Esophagus squamous epithelium (tissue), 5 donors: ENCODE measurements at places on chromosomes 16 and 17. TPM values are rescaled to one million over a fixed set of nuclear protein-coding genes. Genes with fewer than 3 reads are reported as not detected.

The AXIN2 gene
- 0.83 TPM for total RNA-seq

The DBF4B gene
- total RNA-seq: 1.9 TPM

DNA sequence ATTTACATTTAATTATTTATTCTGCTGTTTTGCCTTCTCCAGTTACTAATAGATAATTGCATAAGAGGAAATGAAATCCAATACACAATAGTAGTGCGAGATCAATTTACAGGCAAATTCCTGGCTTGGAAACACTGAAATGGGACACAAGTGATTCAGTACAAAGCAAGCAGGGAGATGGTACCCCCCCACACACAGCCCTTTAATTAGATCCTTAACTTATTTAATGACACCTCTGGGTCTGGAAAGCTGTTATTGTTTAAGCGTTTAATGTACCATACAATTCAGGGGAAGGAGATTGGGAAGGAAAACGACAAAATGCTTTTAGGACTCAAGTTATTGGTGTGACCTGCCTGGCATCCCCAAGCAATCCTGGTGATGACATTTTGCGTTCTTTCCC is 318.2 kb downstream of the NPIPA8 start:
- no peak overlapping the region for H3K27ac ChIP-seq
- no peaks in the 10 kb centered on the region for H3K27me3 ChIP-seq
- no peak for DNase-seq
- no peaks in the 10 kb centered on the region for H3K4me1 ChIP-seq
- H3K36me3 ChIP-seq: no peaks in the 10 kb centered on the region

The PROCA1 gene
- not detected for total RNA-seq

GRCh38 chr17:29196769-29197515 is 16.7 kb upstream of the MYO18A start:
- no peak for DNase-seq
- H3K4me3 ChIP-seq: no peak overlapping the region
- H3K27me3 ChIP-seq: no peaks in the 10 kb centered on the region
- no peaks in the 10 kb centered on the region for H3K36me3 ChIP-seq
- no peaks in the 10 kb centered on the region for H3K4me1 ChIP-seq

DNA sequence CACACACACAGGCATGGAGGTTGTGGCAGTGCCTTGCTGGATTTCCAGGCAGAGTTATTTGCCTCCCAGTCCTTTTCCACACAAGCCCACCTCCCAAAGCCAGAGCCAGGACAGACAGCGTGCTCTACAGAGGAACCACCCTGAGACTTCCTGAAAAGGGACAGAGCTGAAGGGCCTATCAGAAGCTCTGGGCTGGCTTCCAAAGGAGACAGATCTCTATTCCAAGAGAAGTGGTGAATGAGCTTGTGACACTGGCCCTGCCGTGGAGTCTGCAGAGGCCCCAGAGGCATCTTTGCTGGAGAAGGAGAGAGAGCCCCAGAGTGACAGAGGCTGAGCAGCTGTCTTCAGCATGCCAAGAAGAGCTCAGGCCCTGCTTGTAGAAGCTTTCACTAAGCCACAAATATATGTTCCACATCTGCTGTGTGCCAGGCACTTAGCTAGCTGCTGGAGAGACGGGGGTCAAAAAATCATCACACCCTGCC is 8.3 kb upstream of the LPCAT2 start:
- no peak overlapping the region for H3K4me3 ChIP-seq
- peaks cover 10% of the 10 kb centered on the region for H3K36me3 ChIP-seq
- H3K27ac ChIP-seq: no peak overlapping the region

DNA sequence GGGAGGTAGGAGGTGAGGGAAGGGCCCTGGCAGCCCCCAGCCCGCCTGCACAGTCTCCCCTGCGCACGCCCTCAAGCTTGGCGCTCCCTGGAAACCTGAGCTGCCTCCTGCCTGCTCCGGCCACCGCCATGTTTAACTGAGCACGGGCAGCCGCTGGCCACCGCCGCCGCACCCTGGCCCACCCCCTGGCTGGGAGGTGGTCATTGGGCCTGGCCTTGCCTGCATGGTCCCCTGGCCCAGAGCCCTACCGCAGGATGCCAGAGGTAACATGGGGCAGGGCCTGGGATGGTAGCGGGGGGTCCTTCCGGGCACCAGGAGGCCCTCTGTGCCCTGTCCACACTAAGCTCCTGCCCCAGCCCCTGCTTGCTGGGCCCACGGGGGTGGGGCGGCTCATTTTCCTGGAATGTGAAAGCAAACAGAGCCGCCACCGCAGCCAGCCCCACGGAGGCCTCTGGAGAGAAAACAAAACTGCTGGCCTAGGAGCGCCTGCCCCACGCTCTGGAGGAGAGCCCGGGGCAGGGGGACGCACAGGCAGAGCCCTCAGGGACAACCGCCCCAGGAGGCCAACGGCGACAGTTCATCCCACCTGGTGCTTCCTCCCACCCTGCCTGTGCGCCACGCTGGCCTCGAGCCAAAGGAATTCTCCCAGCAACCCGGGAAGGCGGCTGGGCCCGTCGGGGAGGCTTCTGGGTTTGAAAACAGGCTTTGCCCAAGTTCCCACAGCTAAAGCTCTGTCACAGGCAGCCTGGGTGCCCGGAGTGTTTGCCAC is 8.9 kb downstream of the NHERF2 start:
- H3K36me3 ChIP-seq: no peaks in the 10 kb centered on the region
- DNase-seq: no peak
- peak overlapping the region; percentile 11 for H3K4me3 ChIP-seq

- no peak overlapping the region for H3K27ac ChIP-seq
- no peaks in the 10 kb centered on the region for H3K36me3 ChIP-seq
- no peak overlapping the region for H3K4me3 ChIP-seq
- H3K4me1 ChIP-seq: no peaks in the 10 kb centered on the region
- DNase-seq: no peak
- H3K27me3 ChIP-seq: no peaks in the 10 kb centered on the region
These were observed 351.1 kb downstream of the KCNJ2 start for GRCh38 chr17:70520447-70520846.

The CDRT15L2 gene
- not detected for total RNA-seq

- no peak overlapping the region for H3K4me3 ChIP-seq
- peaks cover 76% of the 10 kb centered on the region for H3K36me3 ChIP-seq
- H3K27me3 ChIP-seq: no peaks in the 10 kb centered on the region
- DNase-seq: no peak
- H3K4me1 ChIP-seq: no peaks in the 10 kb centered on the region
- H3K27ac ChIP-seq: no peak overlapping the region
These were observed 65.8 kb upstream of the CHMP6 start for GRCh38 chr17:80925688-80926335.

DNA sequence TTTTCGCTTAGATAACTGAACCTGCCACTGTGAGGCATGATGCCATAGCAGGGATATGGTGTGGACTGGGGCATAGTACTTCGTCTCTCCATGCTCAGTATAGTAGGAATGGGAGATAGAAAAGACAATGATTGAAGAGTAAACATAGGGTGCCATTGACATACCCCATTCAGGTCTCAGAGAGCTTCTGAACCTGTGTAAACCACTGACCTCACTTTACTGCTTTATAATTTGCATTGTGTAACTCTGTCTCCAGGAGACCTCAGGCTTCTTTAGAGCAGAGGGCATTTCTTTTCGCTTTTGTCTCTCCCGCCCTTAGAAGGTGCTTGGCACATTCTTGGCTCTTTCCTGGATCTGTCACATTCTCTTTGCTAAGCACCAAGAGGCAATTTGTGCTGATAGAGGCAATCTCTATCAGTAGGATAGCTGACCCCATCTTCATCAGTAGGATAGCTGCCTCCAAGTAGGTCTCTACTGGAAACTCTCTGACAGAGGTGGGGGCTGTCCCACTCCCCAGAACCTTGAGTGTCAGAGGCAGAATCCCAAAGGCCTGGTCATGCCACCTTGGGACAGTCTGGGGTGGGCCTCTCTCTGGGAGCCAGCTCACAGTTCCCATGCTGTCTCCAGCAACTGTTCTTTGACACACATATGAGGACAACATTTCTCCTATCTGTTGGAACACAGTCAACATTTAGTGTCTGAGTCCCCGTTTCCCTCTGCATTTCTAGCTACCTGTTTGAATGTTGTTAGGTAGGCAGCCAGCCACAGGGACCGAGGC is 181.9 kb downstream of the UTP18 start:
- H3K4me1 ChIP-seq: no peaks in the 10 kb centered on the region
- H3K27ac ChIP-seq: no peak overlapping the region
- H3K36me3 ChIP-seq: no peaks in the 10 kb centered on the region
- H3K27me3 ChIP-seq: no peaks in the 10 kb centered on the region
- no peak overlapping the region for H3K4me3 ChIP-seq

The PIGQ gene
- total RNA-seq: 24.0 TPM

The KCNJ12 gene
- not detected for total RNA-seq

- DNase-seq: no peak
- no peak overlapping the region for H3K4me3 ChIP-seq
- no peaks in the 10 kb centered on the region for H3K36me3 ChIP-seq
- H3K4me1 ChIP-seq: no peaks in the 10 kb centered on the region
- H3K27ac ChIP-seq: no peak overlapping the region
- H3K27me3 ChIP-seq: no peaks in the 10 kb centered on the region
These were observed 101.0 kb upstream of the CNTNAP4 start for GRCh38 chr16:76176153-76176552.
